ENCODE measurements at places on chromosomes 16 and 17. TPM values are rescaled to one million over a fixed set of nuclear protein-coding genes. Genes with fewer than 3 reads are reported as not detected.

Gene PHOSPHO1
- total RNA-seq: not detected

Gene PYY
- not detected for total RNA-seq

Gene EDC4
- total RNA-seq: 137 TPM

Gene TSPAN10
- 0.37 TPM for total RNA-seq

Gene SLFN12
- 19.4 TPM for total RNA-seq

Gene NAE1
- total RNA-seq: 78.8 TPM

Gene MYH3
- total RNA-seq: 6.1 TPM

Gene HOXB4
- total RNA-seq: 9.0 TPM

Gene SKAP1
- 84.4 TPM for total RNA-seq

Gene HBZ
- not detected for total RNA-seq

Gene ABCC6
- total RNA-seq: 0.07 TPM

Gene TMEM106A
- 18.0 TPM for total RNA-seq

Gene WSCD1
- total RNA-seq: not detected

All from T-helper 1 cell treated with Interleukin-12 subunit alpha and Interleukin-12 subunit beta and Interleukin-4 antibody, amounts not matched to agents 30 ng/mL and 1 ng/mL, for 36 hours (primary cell).